Fibroblast of the aortic adventitia (primary cell): ENCODE measurements at places on chromosomes 1 and 21. TPM values are rescaled to one million over a fixed set of nuclear protein-coding genes. Genes with fewer than 3 reads are reported as not detected.

GRCh38 chr1:168513656-168514404 is 30.0 kb downstream of the XCL2 start:
- DNase-seq = peak; percentile 80

Gene UBL4B
- not detected in 2 replicates for total RNA-seq

GRCh38 chr1:41161846-41162245 is 80.3 kb downstream of the SCMH1 start:
- no peak for DNase-seq

Gene KRTAP10-12
- total RNA-seq = not detected in 2 replicates

GRCh38 chr1:186799689-186800054 is 29.1 kb upstream of the PLA2G4A start:
- no peak for DNase-seq

Gene RHCE
- 0.27 and 0.33 TPM in 2 replicates for total RNA-seq

Gene UMODL1
- not detected in 2 replicates for total RNA-seq

DNA sequence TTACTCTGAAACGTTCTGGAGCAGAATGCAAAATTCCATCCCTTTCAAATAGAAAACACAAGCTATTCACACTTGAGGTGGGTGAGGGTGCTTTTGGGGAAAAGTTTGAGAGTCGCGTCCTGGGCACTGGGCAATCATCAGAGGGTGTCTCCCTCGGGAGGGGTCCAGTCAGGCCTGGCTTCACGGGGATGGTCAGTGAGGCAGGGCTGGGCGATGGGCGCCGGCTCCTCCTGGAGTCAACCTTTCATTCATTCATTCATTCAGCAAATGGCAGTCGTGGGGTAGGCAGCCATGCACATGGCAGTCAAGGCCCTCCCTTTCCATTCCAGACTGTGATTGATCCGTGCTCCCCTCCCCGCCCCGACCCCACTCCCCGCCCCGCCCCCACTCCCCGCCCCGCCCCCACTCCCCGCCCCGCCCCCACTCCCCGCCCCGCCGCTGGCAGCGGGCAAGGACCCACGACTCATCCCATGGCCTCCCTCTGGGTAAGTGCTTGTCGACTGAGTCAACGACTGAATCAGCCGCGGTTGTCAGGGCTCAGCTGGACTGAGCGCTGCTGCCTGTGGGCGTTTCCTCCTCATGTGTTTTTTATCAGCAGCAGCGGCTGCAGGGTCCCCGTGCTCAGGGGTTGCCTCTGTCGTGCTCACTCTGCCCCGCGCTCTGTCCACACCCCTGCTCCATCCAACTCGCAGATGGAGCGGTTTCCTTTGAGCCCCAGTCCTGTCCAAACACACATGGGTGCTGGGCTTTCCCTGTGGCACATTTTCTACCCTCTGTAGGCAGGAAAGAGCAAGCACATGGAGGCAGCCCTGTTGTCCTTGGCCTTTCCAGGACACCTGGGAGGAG is 12.5 kb upstream of the SPSB1 start:
- DNase-seq = peak; percentile 93

Gene PLA2G2F
- total RNA-seq = not detected in 2 replicates

- no peak for DNase-seq
Measured at GRCh38 chr1:50270926-50271325, 152.3 kb downstream of the DMRTA2 start.

Gene TAF12
- total RNA-seq = 26.2 and 36.0 TPM in 2 replicates

DNA sequence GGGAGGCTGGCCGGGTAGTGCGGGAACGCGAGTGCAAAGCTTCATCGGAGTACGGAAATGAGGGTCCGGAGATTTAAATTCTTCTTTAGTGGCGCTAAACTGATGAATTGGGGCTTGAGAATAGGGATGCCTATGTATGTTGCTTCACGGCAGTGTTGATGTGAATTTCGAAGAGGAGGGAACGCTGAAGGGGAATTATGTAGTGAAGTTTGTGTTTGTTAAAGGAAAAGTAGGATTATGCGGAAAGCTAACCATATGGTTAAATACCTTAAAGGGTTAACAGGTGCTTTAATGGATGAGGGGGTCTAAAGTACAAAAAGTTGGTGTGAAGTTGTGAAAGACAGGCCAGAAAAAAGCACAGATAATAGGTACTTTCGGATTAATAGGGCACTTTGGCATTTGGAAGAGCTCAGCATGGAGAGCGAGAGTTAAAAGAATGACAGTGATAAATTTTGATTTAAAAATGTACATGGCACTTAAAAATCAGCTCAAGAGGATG is 1.4 kb downstream of the HS2ST1 start:
- DNase-seq = no peak

Gene AKR7A3
- 0.36 TPM in 1 of 2 replicates, not detected in the other for total RNA-seq

DNA sequence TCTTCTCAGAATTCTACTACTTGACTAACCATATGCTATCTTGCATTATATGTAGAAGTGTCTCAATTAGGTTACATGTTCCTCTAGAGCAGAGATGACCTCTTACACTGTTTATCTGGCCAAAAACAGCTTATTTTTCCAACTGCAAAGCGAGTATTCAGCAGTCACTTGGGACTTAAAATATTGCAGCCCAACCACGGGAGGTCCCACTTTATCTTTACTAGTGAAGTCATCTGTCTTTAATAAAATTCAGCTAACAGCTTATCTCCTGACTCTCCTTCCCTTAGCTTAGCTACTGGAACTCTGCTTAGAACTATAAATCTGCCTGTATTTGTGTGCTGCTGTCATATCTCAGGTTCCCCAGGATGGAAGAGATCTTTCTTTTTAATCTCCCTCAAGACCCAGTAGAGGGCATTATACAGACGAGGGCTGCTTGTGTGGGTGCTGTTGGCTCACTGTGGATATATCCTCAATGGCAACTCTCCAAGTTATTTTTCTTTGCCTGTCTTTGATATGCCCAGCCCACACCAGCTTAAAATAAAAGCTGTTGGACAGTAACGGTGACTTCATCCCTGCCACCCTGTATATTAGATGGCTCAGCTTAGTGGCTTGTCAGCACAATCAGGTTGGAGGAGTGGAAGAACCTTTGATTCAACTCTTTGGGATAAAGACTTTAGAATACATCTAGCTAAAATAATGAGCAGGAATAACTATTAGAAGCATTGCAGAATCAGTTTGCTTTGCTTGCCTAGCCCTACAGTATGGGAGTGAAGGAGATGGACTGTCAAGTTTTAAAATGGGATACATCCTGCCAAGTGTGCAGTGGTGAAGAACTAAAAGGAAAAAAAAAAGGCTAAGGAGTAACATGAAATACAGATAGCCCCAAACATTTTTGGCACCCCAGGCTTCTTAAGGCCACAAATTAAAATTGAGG is 9.6 kb downstream of the ENSA start:
- DNase-seq = peak; percentile 85

- DNase-seq = peak; percentile 24
Measured at GRCh38 chr1:205512059-205513045, 7.9 kb downstream of the CDK18 start.

Gene RAD54L
- 0.90 and 9.7 TPM in 2 replicates for total RNA-seq

Gene SLAMF8
- not detected in 2 replicates for total RNA-seq

Gene TMEM81
- 1.5 and 2.0 TPM in 2 replicates for total RNA-seq

GRCh38 chr1:99758073-99758511 is 8.3 kb downstream of the FRRS1 start:
- no peak for DNase-seq

Gene ARMH1
- total RNA-seq = 0.41 and 1.7 TPM in 2 replicates

GRCh38 chr1:216456682-216457081 is 33.4 kb upstream of the USH2A start:
- DNase-seq = peak; percentile 59

Gene C1orf94
- not detected in 2 replicates for total RNA-seq

Gene C1orf74
- 2.4 and 3.6 TPM in 2 replicates for total RNA-seq

GRCh38 chr1:197268012-197268411 is at the start of gene CRB1:
CRB1 (plus strand) TSS chr1:197268252; CDS start chr1:197268413, 161 bp downstream.
- peak; percentile 16 for DNase-seq

GRCh38 chr1:94884507-94884906 is 42.4 kb downstream of the CNN3 start:
- DNase-seq = no peak

DNA sequence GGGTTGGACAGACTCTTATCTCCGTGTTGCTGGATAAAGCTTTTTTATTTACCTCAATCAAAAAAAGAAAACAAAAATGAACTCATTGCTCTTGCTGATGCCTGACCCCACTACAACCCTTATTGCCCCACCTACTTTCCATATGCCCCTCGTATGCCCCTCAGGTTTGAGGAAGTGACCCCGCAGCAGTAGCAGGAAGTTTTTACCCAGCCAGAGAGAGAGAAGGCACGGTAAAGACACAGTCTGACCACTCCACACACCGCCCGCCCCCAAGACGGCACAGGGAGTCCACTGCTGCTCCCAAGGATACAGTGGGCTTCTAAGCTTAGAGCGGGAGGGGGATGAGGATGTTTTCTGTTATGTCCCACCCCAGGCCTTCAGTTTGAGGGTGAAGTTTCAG is 9.8 kb downstream of the PLEKHO1 start:
- no peak for DNase-seq

DNA sequence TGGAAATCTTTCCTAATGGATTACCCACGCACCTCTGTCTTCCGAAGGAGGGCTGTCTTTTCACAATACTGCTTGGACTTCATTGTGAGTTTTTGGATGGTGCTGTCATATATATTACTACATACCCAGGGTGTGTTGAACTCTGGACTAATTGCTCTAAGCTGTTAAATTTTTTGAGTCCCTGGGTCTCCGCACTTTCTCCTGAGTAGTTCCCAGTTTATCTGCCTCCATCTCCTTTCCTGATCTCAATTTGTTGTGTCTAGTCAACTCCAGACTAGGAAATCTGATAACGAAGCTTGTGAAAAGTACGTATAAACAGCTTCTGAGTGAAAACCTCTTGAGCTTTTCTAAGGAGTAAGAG is 211.1 kb downstream of the ROR1 start:
- peak; percentile 35 for DNase-seq

Gene PIGC
- total RNA-seq = 18.2 and 25.2 TPM in 2 replicates

Gene SESN2
- total RNA-seq = 33.2 and 47.4 TPM in 2 replicates

DNA sequence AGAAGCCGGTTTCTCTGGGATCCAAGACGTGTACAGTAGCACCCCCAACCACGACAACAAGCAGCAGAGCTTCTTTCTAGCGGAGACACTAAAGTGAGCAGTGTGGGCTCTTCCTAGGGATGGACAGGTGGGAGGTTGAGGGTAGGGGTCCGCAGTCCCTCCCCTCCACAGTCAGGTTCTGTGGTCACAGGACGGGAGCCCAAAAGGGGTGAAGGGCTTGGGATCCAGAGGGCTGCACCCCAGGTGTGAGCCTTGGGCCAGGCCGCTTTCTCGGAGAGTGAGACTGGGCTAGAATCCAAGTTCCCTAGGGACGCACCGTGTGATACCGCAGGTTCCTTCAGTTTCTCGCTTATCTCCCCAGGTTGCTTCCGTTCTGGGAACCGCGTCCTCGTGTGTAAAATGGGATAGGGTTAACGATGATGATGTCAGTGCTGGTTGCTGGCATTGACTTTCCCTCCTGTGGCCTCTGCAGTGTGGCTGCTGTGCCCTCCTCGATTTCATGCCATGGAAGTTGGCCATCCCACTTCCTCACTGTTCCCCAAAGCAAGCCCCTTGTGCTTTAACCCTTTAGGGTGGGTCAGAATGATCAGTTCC is 17.3 kb upstream of the SELENON start:
- DNase-seq = no peak

DNA sequence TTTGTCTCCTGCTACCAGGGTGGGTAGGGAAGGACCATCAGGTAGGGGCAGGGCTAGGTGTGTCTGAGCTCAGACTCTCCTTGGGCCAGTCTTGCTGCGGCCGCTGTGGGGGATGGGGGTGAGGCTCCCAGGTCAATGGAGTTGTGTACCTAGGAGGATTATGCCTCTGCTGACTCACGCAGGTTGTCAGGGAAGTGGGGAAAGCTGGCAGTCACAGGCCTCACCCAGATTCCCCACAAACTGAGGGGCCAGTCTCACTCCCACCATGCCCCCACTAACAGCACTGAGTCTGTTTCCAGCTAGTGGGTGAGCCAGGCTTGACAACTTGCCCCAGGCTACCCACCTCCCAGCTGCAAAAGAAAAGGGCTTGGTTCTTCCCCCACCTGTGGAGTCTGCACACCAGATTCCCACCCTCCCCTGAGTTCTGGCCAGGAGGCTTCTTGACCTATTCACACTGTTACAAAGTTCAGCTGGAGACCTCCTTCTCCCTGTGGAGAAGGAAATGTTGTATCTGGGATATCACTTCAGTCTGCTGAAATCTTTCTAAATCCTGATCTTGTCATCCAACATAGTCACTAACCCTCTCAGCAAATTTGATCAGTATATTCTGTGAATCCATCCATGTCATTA is 69.2 kb upstream of the GJA8 start:
- DNase-seq = no peak

Gene TP73
- 0.18 TPM in 1 of 2 replicates, not detected in the other for total RNA-seq

DNA sequence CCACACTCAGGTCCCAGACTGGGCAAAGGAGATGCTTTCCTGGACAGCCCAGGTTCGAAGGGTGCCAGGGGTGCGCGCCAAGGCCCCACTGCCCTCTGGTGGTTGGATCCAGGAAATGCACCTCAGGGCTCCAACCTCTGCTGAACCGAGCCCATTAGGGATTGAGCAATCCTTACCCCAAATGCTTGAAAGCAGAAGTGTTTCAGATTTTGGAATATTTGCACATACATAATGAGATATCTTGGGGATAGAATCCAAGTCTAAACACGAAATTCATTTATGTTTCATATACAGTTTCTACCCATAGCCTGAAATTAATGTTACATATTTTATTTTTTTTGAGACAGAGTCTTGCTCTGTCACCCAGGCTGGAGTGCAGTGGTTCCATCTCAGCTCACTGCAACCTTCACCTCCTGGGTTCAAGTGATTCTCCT is 57.4 kb downstream of the SLC9A1 start:
- peak; percentile 87 for DNase-seq

Gene THEMIS2
- 1.2 and 2.0 TPM in 2 replicates for total RNA-seq

DNA sequence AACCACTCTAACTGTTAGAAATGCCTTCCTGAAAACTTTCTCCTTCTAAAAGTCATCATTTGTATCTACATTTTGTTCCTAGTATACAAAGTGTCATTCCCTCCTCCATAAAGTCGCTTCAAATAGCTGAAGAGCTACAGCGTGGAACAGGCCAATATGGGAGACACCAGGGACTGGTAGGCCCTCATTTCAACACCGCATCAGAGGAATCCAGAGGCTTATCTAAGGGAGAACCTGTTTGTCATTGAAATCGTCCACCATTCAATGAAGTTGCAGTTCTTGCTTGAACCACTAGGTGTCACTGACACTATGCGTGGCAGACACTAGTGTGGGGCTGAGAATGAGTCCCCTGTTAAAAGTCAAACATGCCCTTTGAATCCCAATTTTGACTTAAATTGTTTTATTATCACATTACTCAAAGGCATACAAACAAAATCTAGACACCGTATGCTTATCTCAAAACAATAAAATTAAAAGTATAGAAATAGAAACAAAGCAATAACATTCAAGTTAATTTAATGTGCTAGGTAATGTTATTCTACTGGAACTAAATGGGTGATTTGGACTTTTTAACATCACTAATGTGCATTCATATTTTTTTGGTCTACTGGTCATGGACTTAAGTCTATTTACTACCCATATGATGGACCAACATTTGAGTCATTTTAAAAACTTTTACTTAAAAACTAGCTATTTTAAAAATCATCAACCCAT is 182.3 kb downstream of the FCRL5 start:
- DNase-seq = peak; percentile 70
